CD4-positive, alpha-beta T cell treated with Interleukin-15 for 4 hours (primary cell): ENCODE measurements at places on chromosomes 1 and 21.
A peak's percentile ranks its signal among the peaks of the same experiment; 100 is the strongest.

DNA sequence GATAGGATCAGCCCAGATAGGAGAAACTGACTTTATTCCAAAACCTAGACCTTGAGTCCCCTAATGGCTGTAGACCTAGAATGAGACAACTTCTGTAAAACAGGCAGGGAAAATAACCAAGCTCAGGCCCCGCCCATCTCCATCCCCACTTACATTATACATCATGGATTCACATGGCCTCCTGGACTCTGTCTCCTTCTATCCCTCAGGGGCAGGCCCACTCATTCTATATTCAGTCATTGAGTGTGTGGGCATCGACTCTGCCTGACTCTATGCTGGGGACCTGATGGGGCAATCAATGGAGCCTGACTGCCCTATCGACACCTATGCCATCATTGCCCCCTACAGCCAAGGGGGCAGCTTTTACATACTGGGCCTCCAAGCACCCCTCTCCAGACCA is 6.4 kb downstream of the AVPR1B start:
- DNase-seq: no peak

DNA sequence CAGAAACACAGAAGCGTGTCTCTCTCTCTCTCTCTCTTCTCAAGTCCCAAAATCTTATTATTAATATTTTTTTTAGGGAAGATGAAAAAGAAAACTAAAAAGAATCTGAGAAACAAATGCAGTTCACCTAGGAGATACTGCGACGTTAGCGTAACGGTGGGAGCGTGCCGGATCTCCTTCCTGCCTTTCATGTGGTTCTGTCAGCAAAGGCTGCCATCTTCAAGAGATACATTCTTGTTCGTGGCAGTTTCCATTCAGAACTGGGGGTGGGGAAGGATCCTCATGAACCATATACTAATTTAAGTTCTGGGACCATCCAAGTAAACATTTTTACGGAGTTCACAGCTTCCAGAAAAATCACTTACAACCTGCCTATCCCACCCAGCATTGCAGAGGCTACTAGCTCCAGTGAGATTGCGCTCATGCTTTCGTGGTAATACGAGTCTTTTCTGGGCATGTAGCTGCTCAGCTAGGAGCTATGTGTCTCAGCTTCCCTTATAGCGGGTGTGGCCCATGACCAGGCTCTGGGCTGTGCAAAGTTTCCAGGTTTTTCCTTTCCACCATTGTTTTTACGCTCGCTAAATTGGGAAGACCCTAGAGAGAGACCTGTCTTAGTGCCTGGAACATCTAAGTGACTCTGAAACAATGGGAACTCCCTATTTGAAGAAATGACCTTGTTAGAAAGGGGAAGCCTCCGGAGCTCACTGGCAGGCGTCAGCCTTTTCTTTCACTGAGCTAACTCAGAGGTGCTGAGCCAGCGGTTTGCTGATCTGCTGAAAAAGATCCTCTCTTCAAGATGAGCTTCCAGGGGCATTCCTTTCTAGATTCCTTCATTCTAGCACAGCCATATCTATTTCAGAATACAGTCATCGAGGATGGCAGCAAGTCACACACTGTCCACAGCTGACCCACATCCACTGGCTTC is 17.3 kb downstream of the SLAMF1 start:
- peak; percentile 77 for DNase-seq

- DNase-seq: no peak
Measured at GRCh38 chr1:111699268-111699667, 39.9 kb downstream of the INKA2 start.

- no peak for DNase-seq
Measured at GRCh38 chr1:78303620-78304019, 187.2 kb upstream of the PTGFR start.

- DNase-seq: no peak
Measured at GRCh38 chr21:31234936-31235335, 109.1 kb downstream of the TIAM1 start.

GRCh38 chr1:65817891-65818290 is 25.2 kb downstream of the PDE4B start:
- no peak for DNase-seq

DNA sequence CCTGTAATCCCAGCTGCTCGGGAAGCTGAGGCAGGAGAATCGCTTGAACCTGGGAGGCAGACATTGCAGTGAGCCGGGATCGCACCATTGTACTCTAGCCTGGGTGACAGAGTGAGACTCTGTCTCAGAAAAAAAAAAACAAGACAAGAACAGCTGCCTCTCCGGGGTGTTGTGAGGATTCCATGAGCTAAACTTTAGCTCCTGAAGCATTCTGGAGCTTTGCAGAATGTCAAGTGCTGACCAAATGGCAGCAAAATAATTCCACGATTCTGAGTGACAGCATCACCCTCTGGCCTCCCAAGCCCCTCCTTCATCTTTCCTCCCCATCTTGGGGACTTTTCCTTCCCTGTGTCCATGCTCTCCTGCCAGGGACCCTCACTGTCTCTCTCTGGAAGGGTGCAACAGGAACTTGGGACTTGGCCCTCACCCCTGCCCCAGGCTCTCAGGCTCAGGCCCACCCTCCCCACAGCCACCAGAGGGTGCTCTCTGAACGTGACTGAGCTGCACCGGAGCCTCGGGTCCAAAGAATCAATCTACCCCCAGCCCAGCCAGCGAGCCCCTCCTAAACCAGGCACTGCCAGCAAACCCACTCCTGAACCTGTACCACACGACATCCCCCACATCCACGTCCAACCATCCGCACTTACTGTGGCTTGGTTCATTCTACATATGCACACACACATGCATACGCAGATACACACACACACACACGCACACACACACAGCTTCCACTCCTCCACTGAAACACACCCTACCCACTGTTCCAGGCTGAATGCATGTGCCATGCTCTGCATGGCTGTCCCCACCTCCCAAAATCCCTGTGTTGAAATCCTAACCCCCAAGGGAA is 45.7 kb downstream of the ACOT7 start:
- peak; percentile 71 for DNase-seq

DNA sequence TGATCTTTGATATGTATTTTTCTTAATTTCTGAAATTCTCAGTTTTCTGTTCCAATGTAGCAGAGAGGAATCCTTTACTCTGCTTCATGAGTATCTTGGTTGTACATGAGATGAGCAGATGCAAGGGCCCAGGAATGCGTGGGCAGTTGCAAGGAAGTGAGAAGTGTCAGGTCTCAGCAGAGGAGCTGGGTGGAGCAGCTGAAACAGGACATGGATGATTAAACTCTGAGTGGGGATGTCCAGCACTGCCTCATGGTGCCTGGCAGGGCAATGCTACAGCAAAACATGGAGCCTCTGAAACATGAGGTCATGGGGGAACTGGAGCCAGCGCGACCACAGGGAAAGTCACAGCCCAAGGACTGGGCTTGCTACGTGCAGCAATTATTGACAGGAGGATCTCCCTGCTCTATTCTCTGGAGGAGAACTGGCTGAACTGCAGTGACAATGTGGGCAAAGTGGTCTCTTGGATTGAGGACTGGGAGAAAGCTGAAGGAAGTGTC is 48.4 kb downstream of the COLGALT2 start:
- no peak for DNase-seq

GRCh38 chr21:14762734-14763694 is 216.9 kb upstream of the SAMSN1 start:
- DNase-seq: peak; percentile 10

- DNase-seq: no peak
Measured at GRCh38 chr1:5962265-5963105, 29.7 kb downstream of the NPHP4 start.

- no peak for DNase-seq
Measured at GRCh38 chr1:85550784-85551516, 29.6 kb upstream of the CCN1 start.

DNA sequence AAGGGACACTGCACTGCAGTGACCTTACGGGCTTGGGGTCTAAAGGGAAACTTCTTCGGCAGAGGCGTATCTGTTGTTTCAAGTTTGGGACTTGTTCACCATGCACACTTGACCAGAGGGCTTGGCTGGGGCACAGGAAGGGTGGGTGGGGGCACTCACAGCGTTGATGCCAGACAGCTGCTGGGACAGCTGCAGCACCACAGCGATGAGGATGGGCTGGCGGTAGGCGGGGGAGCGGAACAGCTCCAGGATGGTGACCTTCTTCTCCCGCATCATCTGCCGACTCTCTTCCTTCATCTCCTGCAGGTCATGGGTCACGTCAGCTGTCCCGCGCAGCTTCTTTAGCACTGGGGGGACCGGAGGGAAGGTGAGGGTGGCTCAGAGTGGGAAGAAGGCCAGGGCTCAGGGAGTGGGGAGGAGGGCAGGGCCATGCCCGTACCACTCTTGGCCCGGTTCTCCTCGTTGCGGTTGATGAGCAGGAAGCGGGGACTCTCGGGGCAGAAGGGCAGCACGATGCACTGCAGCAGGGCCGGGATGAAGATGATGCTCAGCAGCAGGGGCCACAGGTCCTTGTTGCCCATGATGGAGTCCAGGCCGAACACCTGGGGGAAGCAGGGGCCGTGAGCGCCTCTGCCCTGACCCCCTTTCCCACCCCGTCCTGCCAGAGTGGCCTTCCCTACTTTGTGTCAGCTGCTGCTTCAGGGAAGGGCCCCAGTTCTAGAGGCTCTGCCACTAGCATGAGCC is 29.1 kb downstream of the SLC2A1 start:
- no peak for DNase-seq

GRCh38 chr1:27632387-27633297 is 2.3 kb downstream of the FGR start:
- DNase-seq: no peak

DNA sequence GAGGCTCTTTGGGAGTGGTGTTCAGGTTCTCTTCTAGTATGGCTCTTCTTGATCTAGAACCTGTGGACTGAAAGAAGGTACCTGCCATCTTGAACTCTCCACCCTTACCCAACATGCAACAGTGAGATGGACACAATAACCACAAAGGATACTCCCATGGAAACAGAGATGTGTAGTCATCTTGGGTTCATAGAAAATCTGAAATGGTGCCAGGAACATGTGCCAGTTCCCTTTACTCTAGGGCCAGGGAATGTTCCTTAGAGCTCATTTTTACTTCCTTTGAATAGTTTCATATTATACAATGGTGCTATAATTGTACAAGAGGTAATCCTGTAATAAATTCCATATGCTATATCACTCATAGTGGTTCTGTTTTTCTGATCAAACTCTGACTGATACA is 13.2 kb upstream of the SCYL3 start:
- DNase-seq: no peak

DNA sequence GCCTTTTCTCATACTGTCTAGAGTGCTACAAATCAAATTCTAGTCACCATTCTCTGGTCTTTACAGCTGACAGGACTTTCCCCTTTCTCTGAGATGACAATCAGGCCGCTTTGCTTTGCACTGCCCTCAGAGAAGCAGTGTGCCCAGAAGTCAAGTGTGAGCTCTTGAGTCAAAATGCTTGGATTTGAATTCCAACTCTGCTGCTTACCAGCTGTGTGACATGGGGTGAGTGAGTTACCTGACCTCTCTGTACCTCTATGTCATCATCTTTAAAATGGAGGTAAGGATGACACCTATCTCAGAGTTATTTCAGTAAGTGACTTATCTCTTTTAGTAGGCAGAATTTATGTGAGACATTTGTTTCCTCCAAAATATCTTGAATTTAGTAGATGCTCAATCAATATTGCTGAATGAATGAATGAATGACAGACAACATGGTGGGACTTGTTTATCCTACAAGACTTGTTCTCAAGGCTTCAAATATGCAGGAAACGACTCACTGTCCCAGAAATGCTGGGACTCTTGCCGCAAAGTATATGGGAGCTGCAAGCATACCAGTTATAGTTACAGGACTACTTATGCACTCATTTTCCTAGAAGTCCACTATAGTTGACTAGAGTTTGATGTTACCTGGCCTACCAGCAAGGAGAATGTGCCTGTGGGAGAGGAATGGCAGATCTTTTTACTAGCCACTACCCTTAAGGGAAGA is 38.1 kb upstream of the A3GALT2 start:
- DNase-seq: no peak

GRCh38 chr1:15966081-15966955 is 9.6 kb downstream of the ZBTB17 start:
- peak; percentile 67 for DNase-seq

- DNase-seq: no peak
Measured at GRCh38 chr1:48903291-48903690, 126.6 kb upstream of the BEND5 start.

DNA sequence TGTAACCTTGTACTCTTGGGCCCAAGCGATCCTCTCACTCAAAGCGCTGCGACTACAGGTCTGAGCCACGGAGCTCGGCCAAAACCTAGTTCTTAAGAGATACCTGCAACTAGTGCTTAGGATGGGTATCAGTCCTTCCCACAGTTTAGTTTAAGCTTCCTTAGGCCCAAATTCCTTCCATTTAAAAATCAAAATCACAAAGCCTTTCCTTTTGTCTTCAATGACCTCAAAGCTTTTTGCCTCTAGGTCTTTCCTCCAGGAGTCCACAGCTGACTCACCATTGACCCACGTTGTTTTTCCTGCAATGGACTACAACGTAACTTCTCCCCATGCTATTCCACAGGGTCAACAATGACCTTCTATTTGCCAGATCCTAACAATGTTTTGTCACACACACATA is 64.0 kb downstream of the APP start:
- DNase-seq: no peak

- no peak for DNase-seq
Measured at GRCh38 chr1:56527548-56528302, 51.6 kb downstream of the PLPP3 start.

- no peak for DNase-seq
Measured at GRCh38 chr1:43267818-43268425, 1.9 kb upstream of the TMEM125 start.

DNA sequence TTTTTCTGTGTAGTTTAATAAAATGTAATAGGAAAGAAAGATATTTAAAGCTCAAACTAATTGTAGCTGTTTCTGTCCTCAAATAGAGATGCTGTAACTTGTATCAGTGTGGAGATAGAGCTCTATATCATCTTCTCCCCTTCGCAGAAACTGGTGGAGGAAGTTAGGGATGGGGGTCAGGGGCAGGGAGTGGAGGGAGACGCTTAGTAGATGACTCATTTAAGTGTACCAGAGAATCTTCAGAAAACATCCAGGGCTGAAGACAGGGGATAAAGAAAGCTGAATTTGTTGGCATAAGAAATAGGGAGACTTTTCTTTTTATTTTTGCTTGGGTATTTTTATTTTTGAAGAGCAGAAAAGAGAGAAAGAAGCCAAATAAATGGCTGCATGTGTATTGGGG is 282.6 kb upstream of the DPYD start:
- no peak for DNase-seq

DNA sequence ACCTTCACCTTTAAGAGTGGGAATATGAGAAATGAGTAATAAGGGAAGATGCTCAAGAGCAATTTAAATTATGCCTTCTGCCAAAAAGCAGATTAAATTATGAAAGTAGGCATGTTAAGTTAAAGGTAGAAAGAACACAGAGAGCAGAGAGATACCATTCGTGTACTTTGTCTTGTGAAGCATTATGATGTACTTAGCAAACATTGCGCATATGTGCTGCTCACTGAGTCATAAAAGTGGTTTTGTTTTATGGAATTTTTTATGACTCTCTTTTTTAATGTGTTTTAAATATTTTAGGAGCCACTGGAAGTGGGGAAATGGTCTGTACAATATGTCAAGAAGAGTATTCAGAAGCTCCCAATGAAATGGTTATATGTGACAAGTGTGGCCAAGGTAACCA is 35.3 kb downstream of the MTF2 start:
- DNase-seq: no peak
